ENCODE measurements at places on chromosomes 4 and X.

DNA sequence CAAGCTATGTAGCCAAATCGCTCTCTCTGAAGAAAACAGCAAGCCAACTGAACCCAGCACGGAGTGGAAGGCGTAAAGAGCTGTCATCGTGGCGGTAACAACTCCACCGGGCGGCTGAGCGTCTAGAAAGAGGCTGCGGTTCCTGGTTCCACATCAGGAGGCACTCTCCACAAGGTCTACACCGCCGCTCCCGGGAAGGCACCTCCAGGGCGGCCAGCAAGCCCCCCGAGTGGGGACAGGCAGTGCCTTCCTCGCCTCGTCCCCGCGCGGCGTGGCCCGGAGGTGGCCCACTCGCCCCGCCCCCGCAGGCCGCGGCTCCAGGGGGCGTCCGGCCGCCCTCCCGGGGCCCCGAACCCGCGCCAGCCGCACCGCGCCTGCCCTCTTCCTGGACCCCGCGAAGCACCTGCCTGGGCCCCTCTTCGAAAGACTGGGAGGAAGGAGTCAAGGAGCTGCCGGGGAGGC, 755 bp downstream of the KLHL8 start:
- peak; percentile 69 for DNase-seq

- peak; percentile 31 for DNase-seq
Measured at GRCh38 chrX:146934256-146934655, 119.7 kb upstream of the CXorf51A start.

GRCh38 chrX:31213941-31214340, 142.1 kb upstream of the FTHL17 start:
- peak; percentile 10 for DNase-seq

GRCh38 chrX:22234380-22234779, 38.3 kb upstream of the CBLL2 start:
- peak; percentile 10 for DNase-seq

DNA sequence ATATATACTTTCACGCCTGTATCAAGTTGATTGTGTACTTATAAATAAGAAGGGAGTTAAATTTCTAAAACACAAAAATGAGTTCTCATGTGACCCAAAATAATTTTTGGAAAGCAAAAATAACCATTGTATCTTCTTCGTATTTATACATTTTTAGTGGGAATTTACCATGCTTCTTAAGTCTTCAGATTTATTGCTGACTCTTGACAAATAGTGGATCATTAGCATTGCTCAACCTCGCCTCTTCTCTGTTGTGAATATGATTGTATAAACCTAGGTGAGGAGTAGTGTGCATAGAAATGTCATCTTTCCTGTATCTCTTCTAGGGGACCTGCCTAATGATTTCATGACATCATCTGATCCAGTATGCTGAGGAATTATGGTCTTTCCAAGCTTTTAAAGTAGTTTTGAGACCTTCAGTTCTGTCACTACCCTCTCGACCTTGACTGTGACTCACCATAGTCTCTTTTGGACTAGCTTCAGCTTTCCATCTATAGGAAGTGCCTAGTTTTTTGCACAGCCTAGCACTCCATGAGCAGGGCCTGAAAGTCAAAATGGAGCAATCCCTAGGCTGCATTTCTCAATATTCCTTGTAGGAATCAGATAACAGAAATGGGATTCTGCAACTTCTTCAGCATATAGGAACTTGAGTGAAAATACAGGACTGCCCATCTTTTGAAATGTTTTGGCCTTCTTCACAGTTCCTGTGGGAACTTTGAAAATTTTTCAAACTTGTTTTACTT, 157.6 kb downstream of the ARX start:
- DNase-seq, result no peak

GRCh38 chrX:85544609-85545008, 165.1 kb upstream of the POF1B start:
- DNase-seq, result no peak

DNA sequence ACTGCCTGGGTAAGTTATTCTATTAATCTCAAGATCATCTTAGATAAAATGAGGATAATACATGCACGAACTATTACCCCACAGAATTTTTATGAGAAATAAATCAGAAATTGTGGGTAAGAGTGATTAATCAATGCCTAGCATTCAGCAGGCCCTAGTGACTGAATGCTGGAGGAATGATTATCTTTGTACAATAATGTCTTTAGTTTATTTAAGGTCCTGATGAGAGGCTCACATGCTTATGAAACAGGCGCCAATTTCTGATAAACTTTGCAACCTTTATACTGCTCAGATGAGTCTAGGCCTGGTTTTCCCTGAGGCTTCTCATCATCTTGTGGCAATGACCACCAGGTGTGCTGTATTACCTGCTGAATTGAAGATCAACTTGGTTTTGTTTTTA, 27.8 kb upstream of the BMP2K start:
- no peak for DNase-seq

GRCh38 chr4:187603093-187604025, 392.2 kb upstream of the ZFP42 start:
- DNase-seq, result no peak

GRCh38 chr4:112817933-112818593, 181.1 kb downstream of the LARP7 start:
- DNase-seq, result peak; percentile 31

GRCh38 chr4:95267081-95267480, 281.7 kb downstream of the UNC5C start:
- DNase-seq, result no peak

DNA sequence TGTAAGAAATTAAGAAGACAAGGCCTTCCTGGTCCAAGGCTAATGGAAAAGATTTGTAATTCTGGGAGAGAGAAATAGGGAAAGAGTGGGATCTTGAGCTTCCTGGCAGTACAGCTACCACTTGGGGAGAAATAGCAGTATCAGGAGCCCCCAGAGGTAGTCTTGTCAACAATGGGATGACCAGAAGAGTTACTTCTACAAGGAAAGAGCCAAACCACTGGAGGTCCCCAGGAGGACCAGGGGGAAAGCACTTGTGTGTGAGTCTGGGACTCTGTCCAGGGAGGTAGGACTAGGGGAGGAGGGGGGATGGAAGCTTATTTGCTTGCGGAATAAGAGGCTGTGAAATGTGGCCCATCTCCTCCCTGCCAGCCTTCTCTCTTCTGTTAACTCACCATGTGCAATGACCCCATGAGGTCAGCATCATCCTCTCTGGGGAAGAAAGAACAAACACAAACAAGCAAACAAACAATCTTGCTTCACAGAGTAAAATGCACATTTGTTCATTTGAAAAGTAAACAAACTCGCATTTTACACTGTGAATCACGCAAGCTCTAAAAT, 160.1 kb downstream of the STK32B start:
- DNase-seq, result no peak

- DNase-seq, result no peak
Measured at GRCh38 chr4:10162341-10163000, 45.9 kb upstream of the WDR1 start.

DNA sequence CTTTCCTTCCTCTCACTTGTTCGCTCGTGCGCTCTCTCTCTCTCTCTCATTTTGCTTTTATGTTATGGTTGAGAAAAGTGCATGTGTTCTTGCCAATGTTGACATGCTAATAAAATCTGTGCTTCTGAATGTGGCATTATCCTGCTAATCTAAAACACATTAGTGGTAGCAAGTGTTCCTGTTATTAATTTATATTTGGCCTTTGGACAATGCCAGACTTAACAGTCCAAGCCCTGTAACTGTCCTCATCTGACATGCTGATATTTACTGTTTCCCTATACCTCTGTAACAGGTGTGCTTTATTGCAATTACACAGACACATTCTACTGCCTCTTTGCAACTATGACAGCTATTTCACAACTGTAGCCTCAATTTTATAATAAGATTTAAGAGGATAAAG, 2.7 kb downstream of the PPARGC1A start:
- DNase-seq, result no peak

- DNase-seq, result peak; percentile 8
Measured at GRCh38 chr4:90960433-90960832, 833.2 kb downstream of the CCSER1 start.

DNA sequence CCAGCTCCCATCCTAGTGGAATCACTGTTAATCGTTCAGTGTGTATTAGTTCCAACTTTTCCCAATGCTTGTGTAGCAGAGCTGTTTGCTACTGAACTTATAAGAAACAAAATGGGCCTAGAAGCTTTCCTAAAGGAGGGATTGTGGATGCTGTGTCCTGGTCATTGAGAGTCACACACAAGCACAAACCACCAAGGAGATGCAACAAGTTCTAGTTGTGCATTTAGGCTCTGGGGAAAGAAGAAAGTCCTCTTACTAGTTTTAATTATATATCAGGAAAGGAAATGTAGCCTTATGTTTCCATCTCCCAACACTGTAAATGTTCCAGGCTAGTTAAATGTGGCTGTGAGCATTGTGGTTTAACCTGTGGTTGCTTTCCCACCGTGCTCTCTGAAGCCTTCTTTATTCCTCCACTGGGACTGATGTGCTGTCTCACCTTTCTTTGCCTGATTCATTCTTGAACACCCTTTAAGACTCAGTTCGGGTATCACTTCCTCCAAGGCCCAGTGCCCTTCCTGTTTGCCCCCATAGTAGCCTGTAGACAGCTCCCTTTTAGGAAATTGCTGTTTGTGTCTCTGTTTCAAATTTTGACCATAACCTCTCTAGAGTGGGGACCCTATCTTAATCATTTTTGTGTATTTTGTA, 34.3 kb downstream of the ATP10D start:
- no peak for DNase-seq

GRCh38 chr4:30056016-30056766, 664.0 kb upstream of the PCDH7 start:
- no peak for DNase-seq

DNA sequence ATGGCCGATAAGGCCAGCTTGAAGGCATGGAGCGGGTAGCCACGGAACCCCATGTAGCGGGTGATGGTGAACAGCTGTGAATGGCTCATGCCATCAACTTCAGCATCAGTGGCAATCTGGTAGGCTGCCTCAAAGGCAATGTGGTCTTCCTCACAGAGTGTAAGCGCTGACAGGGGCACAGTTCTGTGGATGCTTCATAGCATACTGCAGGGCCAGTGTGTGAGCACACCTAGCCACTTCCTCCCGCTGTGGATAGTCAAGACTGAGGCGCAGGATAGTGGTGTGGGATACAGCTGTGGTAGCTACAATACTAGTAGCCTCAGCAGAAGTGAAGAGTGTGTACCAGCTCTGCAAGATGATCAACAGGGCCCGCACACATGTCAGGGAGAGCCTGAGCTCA, 40.5 kb downstream of the C4orf33 start:
- DNase-seq, result no peak

- no peak for DNase-seq
Measured at GRCh38 chrX:100315566-100315965, 94.5 kb downstream of the PCDH19 start.

DNA sequence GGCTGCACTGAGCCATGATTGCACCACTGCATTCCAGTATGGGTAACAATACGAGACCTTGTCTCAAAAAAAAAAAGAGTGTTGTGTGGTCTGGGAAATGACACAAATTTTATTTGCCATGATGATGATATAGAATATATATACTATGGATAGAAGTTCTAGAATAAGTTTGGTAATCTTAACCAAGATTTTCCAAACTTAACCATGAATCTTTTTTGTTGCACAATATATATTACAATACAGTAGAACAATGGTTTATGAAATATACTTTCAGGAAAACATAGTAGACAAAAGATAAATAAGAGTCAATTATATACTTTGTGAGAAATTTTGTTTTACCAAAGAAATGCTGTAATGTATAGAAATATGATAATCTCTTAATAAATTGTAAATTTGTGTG, 34.8 kb downstream of the MFSD8 start:
- no peak for DNase-seq

DNA sequence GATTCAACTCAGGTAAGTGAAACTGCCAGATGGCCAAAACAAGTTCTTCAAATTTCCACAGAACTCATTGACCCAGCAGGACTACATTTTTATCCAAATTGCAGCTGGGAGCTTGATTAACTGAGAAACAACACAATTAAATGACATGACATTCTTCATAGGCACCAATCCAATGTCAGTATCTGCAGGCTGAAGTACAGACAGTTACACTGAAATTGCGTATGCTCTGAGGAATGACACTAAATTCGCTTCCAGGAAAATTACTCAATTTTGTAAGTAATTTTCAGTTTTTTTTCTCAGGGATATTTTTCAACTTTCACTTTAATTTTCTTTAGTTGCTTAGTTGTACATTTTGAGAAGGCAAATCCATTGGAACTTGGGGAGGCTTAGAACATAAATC, 4.5 kb downstream of the C1GALT1C1 start:
- DNase-seq, result peak; percentile 15

DNA sequence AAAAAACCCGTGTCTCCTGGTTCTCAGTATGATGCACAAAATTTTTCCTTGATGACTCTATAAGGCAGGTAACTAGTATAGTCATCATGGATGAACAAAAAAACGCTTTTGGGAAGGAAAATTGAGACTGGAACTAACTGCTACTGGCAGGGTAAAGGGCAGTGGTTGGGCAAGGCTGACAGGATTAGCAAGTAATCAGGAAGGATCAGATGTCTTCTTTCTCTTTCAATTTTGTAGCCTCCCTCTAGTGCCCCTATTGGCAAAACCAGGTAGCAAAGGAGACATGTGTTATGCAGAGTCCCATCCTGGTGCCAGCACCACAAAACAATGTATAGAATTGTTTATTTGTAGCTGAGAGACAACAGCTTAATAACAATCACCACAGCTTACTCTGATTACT, 12.8 kb upstream of the SLITRK4 start:
- peak; percentile 81 for DNase-seq

- no peak for DNase-seq
Measured at GRCh38 chr4:181611946-181612600, 631.1 kb upstream of the TENM3 start.

DNA sequence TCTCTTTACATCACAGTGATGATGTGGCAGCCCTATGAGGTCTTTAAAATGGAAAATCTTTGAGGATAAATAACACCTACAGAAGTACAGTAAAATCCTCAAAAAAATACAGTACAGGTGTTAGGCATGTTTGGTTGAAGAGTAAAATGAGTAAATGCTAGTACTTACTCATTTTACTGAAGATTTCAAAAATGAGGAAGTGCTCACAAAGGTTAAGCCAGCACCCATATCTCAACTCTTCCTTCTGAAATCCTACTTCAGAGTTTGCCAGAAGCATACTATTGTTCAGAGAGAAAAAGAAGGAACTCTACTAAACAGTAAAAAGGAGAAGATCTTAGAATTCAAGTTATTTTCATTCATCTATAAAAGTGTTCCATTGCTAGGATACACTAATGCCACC, 130.9 kb downstream of the CBR4 start:
- no peak for DNase-seq

DNA sequence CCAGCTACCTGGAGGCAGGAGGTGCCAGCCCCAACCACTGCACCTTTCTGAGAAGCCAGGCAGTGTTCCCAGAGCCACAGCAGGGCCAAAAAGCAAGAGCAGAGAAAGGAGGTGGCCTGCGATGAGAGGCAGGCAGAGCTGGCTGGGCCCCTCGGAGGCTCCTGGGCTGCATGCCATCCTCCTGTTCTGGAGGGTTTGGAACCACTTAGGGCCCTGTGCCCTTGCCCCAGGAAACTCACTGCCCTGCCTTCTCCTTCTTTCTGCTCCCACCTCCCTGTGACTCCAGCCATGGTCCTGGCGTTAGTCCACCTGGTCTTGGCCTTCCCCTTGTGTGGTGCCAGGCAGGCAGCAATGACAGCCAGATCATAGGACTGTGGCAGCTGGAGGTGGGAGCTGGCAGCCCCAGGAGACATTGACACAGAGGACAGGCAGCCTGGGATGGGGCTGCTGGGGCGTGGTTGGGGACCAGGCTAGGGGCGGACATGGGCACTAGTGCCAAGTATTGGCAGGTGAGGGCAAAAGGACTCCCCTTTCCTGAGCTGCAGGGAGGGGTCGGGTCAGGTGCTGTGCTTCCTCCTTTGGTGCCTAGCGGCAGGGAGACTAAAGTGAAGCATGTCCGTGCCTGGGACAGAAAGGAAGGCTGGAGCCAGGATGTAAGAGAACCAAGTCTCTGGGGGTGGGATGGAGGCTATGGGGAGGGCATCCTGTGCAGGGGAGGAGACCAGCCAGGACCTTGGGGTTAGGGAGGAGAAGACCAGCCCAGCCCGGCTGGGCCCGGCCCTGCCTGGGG, 1.4 kb downstream of the APLN start:
- DNase-seq, result no peak
